ENCODE measurements at places on chromosomes 12 and 14.
A peak's percentile ranks its signal among the peaks of the same experiment; 100 is the strongest.

- DNase-seq = no peak
Observed at GRCh38 chr14:91129261-91129660, 15.4 kb downstream of the DGLUCY start.

- DNase-seq = no peak
Observed at GRCh38 chr12:68446901-68447796, 115.0 kb upstream of the MDM1 start.

- DNase-seq = no peak
Observed at GRCh38 chr14:77068517-77069200, 29.4 kb upstream of the CIPC start.

DNA sequence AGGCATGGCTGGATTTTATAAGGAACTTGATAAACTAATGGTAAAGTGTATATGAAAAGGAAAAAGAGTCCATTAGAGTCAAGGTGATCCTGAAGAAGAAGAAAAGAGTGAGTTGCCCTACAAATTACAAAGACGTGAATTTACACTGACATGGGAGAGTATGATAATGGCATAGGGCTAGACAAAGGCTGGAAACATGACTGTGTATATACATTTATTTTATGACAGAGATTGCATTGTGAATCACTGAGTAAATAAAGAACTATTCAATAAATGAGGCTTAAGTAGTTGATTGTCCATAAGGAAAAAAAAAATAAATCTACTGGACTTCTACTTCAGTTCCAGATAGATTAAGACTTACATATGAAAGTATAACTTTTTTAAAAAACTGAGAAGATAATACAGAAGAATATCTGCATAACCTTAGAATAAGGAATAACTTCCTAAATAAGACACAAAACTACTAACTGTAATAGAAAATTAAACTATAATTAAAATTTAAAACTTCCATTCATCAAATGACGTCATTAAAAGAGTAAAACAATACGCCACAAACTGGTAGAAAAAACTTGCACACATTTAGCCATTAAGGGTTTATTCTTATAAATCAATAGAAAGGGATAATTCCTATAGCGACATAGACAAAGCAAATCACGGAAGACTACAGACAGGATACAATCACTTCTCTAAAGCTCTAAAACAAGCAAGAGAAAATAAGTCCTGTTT, 278.5 kb downstream of the NOVA1 start:
- DNase-seq = no peak

GRCh38 chr12:62045211-62045610, 215.0 kb upstream of the USP15 start:
- no peak for DNase-seq

- peak; percentile 14 for DNase-seq
Observed at GRCh38 chr12:124736115-124737039, 127.3 kb downstream of the SCARB1 start.

DNA sequence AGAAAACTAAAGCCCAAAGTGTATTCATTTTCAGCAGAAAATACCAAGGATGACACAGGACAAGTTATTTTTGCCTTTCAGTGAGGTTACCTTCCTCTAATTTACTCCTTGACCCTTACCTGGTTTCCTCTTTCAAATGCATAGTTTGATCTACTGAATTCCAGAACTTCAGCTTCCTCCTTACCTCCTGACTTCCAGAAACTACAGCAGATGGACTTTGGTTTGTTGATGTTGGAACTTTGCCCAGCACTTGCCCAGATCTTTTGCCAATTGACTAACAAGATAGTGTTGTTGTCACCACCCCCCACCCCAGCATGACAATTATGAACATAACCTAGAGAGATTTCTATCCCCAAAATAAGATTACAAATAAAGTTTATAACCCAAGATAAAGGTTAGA, 63.2 kb downstream of the NAV3 start:
- no peak for DNase-seq

DNA sequence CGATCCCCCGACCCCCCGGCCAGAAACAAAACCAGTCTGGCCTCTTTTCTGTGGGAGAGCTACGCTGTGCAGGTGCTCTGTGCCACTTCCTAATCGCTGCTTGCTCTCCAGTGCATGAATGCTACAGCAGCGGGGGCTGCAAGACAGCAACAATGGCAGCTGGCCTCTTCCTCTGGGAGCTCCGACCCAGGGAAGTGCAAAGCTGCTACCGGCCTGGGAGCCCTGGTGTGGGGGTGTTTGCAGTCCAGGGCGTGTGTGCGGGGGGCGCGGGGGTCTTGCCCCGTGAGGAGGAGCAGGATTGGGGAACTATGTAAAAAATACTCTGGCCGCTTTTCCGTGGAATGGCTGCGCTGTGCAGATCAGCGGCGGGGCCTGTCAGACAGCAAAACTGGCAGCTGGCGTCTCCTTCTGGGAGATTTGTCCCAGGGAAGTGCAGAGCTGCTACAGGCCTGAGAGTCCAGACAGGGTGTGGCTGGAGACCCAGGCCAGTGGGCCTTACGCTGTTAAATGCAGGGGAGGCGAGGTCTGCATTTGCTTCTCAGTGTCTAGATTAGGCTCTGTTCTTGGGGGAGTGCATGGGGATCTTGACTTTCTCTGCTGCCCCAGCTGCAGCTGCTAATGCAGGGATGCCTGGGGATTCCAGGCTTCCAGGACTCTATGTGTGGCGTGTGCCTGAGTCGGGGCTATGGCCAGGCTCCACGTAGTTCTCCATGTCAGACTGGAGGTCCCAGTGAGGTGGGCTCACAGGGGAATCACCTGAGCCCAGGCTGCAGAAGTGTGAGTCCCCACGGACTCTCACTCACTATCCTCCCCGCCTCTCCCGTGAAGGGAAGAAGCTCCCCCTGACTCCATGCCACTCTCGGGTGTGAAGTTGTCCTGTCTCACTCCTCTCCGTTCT, 344.5 kb downstream of the AEBP2 start:
- no peak for DNase-seq

DNA sequence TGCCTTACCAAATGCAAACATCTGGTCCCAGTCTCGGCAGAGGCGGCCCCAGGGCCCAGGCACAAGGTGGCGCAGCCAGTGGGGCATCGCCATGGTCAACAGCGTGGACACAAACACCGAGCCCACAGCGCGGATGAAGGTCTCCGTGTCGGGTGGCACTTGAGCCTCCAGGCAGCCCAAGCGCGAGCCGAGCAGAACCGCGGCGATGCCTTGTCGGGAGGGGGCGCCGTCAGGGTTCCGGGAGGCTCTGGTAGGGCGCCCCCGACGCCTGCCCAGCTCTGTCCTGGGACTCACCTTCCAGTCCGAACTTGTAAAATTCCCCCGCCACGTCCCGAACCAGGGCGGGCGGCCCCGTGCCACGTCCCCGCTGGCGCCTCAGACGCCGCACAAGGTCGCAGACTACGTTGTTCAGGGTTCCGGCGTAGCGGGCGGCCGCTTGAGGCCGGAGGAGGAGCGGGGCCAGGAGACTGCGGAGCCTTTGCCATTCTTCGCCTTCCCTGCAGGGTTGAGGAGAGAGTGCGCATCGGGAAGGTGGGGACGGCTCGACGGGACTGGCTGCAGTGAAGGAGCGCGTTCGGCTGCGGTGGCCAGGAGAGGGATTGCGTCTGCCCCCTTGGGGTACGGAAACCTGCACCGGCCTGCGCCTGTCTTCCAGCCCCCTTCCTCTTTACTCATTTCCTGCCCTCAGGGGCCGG, 1.7 kb downstream of the CYP27B1 start:
- no peak for DNase-seq

DNA sequence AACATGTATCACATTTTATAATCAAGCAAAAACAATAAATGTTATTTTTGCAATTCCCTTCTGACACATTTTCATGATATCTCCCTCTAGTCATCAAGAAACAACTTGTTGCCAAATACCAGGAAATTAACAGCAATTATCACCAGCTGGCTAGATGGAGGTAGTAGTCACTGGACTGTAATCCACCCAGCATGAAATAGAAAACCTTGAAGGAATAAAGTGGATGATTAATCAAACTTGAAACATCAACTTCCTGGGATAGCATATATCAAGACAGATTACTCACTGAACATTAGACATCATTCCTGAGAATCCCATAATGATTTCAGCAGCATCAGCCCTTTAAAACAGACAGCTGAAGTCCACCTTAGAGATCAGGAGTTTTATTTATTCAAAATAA, 259.0 kb downstream of the CCDC59 start:
- DNase-seq = no peak

DNA sequence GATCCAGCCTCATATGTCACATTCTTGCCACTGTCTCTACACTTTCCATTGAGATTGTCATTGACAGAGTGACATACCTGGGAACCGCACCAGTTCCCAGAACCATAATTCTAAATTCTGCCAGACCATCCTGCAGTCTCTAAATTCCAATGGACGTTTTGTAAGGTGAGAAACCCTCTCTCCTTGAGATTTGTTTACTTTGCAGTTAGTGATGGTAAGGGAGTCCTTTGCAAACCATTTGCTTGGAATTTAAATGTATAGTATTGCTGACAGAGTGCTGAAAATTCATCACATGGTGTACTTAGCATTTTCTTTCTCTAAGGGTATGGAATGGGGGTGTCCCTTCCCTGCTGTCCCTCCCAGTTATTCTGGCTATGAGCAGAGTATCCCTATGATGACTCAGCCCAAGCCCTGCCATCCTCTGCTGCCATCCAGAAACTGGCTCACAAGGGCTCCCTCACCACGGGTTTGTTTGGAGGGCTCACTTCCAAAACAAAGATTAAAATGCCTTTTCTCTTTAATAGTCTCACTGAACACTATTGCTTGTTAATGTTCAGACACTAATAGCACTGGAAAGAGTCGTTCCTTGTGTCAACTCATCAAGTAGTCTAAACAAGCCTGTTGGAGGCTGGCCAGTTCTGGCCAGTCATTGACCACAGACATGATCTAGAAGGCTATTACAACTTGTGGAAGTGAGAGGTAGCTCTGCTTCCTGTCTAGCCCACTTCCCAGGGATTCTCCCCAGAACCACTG, 129.0 kb upstream of the HMGA2 start:
- no peak for DNase-seq

- DNase-seq = no peak
Observed at GRCh38 chr12:32777691-32778175, 22.0 kb upstream of the YARS2 start.

- no peak for DNase-seq
Observed at GRCh38 chr12:57261428-57261865, 10.5 kb upstream of the STAC3 start.

GRCh38 chr12:14554281-14555007, 13.2 kb downstream of the PLBD1 start:
- DNase-seq = no peak

GRCh38 chr12:65891987-65892481, 67.8 kb downstream of the HMGA2 start:
- DNase-seq = no peak

DNA sequence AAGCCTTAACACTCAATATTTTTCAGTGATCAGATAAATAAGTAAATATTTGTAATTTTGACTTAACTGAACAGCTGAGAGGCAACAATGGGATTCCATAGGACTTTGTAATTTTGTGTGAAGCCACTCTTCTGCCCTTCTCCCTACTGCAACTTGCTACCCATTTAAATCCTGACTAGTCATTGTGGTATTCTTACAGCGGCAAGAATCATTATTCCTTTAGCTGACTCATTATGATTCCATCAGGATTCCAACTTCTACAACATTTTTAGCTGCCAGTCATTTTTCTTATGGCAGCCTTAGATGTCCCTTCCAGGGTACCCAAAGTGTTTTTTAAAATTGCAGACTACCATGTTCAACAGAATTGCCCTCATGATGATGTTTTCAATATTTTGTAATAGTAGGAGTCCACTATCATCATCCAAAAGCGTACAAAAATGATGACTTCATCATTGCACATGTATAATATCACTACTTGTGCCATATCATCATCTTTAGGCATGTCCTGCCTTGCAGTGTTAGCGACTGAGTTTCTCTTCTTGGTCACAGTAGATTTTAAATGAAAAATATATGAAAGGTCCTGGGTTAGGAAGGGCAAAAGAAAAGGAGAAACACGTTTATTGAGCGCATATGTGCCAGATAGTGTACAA, 5.1 kb upstream of the MAGOHB start:
- no peak for DNase-seq

DNA sequence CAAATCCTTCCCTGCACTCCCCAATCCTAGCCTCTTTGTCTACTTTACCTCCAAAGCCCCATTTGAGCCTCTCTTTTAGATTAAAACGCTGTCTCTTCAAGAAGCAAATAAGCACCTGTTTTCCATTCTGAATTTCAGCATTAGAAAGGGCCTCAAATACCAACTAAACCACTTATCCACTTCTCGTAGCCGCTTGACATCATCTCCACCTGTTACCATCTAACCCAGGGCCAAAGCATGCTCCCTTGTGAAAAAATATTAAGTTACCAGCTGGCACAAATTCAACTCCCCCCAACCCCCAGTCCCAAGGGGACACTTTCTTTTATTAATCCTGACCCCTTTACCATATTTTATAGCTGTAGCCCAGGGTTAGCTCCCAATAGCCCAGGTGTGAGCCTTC, 43.1 kb downstream of the GPHB5 start:
- DNase-seq = no peak

- DNase-seq = no peak
Observed at GRCh38 chr12:6082613-6083012, 41.9 kb downstream of the VWF start.

DNA sequence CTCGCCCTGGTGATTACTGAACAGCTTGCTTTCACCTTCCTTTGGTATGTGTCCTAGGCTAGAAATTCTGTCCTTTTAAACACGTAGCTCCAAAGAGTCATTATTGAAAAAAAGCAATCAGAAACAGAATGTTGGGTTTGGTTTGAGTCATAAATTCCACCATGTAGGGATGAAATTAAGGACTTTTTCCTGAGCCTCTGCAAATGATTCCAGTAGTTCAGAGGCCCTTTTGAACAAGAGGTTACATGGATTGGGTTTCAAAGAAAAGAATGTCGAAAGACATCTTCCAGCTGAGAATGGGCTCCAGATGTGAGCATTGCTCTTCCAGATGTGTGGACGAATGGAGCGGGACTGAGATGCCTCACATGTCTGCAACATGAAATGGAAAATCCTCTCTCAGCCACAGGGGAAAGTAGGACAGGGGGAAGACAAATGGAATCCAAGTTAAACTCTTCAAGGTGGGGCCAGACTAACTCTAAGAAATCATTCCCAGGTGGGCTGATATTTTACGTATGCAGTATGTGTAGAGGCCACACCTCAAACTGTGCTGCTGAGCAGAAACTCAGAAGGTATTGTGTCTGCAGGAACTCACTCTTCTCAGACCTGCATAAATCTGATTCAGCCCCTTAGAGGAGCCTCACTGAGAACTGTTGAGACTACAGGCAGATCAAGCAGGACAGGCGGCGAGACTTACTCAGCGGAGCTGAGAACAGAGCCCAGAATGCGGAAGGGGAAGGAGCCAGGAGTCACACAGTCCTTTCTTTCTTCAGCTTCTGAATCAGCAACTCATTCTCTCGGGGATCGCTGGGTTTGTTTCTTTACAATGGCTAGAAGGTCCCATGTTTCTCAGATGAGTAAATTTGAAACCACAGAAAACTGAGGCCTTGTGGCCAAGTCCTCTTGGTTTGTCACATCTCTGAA, 23.3 kb upstream of the EMP1 start:
- no peak for DNase-seq

DNA sequence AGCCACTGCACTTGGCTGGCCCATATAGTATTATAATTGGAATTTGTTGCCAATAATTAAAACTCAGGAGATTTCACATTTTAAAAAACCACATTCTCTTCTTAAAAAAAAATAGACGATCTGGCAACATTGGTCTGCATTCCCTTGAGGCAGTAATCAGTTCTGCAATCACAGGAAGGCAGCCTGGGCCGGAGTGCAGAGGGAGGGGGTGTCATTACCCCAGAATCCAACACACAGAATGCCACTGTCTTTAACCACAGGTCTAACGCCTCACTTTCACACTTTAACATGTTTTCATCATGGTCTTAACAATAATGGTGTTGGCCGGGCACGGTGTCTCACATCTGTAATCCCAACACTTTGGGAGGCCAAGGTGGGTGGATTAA, 100.1 kb downstream of the SCARB1 start:
- no peak for DNase-seq

Measured in stimulated activated CD8-positive, alpha-beta memory T cell treated with anti-CD3 and anti-CD28 coated beads, Interleukin-7, amount 100 ng/mL, for 1 hour (primary cell).